ENCODE measurements at places on chromosomes 16 and 17.

DNA sequence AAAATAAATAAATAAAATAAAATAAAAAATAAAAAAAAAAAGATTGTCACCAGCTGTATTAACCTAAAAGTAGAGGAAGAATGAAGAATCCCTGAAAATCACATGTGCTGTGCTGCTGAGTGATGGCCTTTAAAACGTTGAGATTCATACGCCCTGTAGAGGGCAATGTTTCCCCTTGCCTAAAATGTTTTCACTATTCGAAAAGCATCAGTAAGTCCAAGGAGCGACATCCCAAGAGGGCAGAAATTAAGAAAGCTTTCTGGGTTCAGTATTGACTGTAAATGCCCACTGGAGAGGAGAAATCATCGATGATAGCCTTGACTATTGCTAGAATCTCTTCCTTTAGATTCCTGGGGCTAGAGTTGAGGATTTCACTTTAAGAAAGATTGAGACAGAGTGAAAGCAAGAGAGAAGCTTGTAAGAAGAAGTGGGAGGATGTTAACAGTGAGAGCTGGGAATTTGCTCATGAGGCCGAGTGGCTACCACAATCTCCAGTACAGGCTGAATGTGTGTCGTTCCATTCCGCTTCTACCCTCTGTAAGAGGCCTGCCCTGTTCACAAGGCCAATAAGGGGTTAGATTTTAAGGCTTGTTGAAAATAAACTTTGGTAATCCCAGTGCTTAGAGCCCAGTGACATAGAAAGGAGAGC is 170.8 kb upstream of the FAM20A start:
- no peak for DNase-seq

DNA sequence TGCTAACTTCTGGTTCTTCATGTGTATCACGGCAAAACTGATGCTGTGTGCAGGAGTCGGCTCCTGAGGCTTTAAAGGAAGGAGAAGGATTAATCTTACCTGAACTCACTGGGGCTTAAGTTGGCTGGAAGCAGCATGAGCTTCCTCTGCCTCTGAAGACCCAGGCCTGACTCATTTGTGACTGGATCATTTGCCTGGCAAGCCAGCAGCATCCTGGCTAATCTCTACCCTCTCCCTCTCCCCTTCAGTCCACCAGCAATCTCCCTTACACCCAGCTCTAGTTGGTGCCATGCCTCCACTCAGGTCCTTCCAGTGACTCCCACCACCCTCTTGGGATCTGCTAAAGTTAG is 150.3 kb downstream of the IRX3 start:
- DNase-seq: peak; percentile 75

GRCh38 chr16:66006485-66006884 is 360.0 kb upstream of the CDH5 start:
- no peak for DNase-seq

GRCh38 chr17:50471009-50471905 is 2.6 kb upstream of the CHAD start:
- no peak for DNase-seq

GRCh38 chr17:35568561-35568960 is 7.9 kb upstream of the SLFN14 start:
- no peak for DNase-seq

DNA sequence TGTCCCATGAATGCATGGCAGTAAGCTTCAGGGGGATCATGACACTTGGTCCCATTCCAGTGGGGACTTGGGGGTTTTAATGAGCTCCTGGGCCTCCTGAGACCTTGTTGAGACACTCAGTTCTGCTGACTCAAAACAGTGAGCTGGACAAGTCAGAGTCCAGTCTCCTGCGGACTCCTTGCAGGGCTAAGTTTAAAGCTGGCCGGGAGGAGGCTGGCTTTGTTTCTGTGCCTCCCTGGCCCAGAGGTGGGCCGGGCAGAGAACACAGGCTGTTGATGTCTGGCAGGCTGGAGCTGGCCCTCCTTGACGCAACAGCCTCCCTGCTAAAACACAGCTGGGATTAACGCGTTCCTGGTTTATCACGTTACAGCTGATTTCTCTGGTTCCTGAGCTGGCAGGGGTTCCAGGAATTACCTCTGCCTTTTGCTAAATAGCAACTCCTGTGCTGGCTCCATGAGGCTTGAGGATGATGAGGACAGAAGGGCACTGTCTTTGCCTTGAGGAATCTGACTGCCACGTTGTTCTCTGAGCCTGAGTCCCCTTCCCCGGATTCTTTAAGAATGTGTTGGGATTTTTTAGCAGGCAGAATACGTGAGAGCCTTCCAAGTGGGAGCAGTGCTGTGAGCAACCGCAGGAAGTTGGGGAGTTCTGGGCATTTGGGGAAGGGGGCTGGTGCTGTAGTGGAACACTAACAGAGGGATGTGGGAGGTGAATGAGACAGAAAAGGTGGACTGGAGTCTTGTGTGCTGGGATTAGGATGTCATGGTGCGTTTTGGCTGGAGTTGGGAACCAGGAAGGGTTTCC is 2.0 kb downstream of the GPT2 start:
- DNase-seq: no peak

- no peak for DNase-seq
Measured at GRCh38 chr16:3188675-3188924, 596 bp downstream of the OR1F1 start.

GRCh38 chr16:71526111-71526631 is at the start of gene CHST4:
TSS of gene CHST4 (plus strand) at chr16:71526426. CDS start at chr16:71536678, 10,252 bp downstream.
- DNase-seq: peak; percentile 77

GRCh38 chr16:57191056-57191571 is 5.0 kb downstream of the RSPRY1 start:
- DNase-seq: no peak

DNA sequence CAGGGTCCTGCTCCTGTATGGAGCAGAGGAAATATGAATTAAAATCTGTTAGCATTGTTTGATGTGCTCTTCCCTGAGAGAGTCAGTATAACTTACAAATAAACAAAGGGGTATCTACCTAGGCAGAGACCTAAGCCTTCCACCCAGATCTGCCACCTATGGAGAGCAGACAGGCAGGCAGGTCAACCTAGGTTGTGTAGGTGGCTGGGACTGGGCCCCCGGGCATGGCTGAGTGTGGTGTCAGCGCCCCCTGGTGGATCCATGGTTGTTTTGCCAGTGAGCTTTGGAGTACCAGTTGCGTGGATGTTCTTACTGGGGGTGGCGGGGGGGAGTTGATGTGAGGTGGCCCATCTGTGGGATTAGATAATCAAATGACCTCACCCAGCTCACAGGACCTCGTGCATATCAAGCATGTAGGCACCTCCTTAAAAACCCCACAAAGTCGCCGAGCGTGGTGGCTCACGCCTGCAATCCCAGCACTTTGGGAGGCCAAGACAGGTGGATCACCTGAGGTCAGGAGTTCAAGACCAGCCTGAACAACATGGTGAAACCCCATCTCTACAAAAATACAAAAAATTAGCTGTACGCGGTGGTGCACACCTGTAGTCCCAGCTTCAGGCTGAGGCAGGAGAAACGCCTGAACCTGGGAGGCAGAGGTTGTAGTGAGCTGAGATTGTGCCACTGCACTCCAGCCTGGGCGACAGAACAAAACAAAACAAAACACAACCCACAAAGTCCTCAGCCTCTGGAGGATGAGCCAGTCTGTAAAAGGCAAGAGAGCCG is 17.6 kb downstream of the DUS2 start:
- peak; percentile 93 for DNase-seq

GRCh38 chr16:88655053-88655732 is 4.3 kb upstream of the CYBA start:
- peak; percentile 36 for DNase-seq

- no peak for DNase-seq
Measured at GRCh38 chr16:25413975-25414374, 156.3 kb upstream of the ZKSCAN2 start.

- no peak for DNase-seq
Measured at GRCh38 chr17:29958947-29959657, 17.7 kb downstream of the EFCAB5 start.

DNA sequence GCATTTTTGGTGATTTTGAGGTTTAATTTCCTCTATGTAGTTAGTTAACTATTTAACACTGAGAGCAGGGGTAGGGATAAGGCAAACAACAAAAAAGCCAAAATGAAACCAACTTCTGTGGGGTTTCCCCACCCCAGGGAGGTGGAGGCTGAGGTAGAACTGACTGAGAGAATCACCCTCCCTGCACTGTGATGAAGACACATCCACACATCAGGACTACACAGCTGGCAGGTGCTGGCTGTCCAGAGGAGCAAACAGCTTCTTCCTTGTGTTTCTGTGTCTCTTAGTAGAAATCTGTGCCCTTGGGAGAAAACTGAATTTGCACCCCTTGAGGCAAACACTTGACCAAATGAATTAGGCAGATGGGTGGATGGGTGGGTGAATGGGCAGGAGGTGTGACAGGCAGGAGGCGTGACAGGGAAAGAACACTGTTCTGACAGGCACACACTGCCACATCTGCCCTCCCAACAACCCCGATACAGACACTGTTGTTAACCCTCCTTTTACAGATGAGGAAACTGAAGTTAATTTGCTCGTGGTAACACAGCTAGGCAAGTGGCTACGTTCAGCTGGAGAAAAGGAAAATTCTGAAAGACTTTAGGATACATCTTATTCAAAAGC is 62.9 kb upstream of the AMZ2 start:
- no peak for DNase-seq

DNA sequence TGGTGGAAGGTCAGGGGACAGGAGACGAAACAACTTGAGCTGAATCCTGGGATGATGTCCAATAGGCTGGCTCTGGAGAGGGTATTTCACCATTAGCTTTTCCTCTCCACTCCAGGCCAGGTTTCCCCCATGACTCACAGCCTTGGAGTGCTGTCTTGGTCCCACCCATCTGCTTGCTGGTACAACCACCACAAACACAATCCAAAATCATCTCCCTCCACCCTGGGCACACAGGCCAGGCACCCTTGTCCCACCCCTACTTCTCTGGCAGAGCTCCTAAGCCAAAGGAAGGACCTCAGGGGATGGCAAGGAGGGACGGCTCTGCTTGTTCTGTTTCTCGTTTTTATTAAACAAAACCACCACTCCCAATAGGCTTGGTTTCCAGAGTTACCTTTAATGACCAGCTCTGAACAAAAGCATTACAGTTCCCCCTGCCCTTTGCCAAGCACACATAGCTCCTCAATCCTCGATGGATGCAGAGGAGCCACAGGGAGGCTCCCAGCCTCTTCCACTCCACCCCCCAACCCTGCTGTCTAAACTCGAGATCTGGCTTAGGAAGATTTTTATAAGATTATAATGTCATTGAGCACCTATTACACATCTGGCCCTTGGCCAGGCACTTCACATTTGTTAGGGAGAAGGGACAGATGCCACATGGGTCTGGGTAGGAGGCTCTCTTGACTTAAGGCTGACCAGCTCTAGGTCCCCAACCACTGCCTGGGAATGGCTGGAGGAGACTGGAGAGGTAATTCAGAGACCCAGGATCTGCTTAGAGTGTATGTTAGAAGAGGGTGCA is 13.3 kb downstream of the CAVIN1 start:
- no peak for DNase-seq

- no peak for DNase-seq
Measured at GRCh38 chr17:33506889-33507650, 214.0 kb upstream of the ASIC2 start.

DNA sequence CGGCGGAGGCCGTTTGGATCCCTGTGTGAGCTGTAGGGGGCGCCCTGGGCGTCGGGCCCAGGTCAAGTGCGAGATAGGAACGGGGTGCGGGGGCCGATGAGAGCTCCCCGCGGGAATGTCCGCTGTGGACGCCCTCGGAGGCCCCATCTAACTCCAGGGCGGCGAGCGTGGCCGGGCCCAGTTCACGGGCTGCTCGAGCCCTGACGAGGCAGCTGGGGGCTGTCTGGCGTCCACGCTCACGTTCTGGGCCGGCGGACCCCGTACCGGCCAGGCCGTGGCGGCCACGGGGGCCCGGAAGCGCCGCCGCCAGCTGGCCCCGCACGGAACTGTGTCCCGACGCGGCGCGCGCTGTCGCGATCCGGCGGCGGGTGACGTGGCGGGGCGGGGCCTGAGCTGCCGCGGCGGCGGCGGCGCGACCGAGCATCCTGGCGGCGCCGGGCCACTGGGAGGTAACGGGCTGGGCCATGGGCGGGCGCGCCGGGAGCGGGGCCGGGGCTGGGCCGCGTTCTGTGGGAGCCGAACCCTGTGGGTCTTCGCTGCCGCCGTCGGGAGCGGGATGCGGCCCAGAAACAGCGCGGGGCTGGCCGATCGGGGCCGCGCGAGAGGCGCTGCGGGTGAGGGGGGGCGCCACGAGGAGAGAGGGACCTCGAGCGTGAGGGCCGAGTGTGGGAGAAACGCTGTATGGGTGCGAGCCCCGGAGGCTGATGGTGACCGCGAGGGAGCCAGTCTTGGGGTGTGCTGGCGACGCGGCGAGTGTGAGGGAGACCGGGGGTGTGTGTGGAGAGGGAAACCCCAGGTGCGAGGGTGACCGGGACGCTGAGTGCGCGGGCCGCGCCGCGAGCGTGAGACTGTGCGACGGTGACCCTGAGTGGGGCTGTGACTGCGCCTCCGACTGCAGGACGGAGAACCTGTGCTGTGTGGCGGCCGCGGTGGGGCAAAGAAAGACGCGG is at the start of gene SLC7A6:
Gene SLC7A6, plus strand, starts transcription at position 399 of the 950 bp plus-strand sequence. CDS start 10,201 bp downstream, outside the sequence.
- peak; percentile 84 for DNase-seq

DNA sequence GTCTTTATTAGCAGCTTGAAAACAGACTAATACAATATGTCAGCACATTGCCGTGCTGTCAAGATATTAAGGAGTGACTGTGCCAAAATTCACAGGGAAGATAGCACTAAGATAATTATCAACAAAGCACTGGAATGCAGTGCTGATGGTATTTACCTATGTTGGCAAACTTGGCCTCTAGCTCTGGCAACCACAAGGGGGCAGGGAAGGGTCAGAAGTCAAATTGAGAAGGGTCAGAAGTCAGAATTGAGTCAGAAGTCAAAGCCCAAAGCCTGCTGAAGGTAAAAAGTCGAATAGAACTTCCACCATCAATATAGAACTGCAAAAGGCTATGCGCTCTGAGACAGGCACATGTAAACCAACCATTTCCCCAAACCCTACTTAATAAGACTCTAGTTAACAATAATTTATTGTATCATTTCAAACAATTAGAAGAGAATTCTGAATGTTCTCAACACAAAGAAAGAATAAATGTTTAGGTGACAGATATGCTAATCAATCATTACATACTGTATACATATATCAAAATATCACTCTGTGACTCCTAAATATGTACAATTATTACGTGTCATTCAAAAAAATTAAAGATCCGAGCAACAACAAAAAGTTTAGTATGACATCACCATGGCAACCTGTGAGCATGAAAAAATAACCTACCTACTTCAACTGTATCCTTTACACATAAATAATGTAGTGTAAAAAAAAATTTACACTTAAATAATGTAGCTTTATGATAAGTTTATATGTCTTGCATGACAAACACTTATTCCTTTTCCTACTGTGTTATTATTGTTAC is 916.1 kb downstream of the KCNJ2 start:
- DNase-seq: peak; percentile 76

DNA sequence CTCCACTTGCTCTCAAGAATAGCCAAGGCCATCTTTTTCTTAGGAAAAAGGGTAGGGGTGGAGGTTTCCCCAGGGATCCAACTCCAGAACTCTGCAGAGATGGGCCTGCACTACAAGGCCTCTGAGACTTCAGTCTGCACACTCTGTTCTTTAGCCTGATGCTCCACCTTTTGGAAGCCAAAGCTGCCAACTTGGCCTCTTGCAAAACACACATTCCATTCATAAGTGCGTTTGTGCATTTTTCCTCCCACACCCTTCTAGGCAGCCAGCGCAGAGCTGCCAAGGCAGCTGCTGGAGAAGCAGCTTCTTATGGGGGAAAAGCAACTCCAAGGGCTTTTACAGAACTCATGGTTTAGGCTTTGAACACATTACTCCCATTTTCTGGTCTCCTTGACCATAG is 45.3 kb downstream of the REXO5 start:
- DNase-seq: no peak

GRCh38 chr17:30956764-30957374 is 14.0 kb upstream of the RNF135 start:
- no peak for DNase-seq
